Activated CD4-positive, CD25-positive, alpha-beta regulatory T cell treated with anti-CD3 and anti-CD28 coated beads, Interleukin-2, amount 50 U/mL, for 72 hours (primary cell): ENCODE measurements at places on chromosomes 1 and 21.

DNA sequence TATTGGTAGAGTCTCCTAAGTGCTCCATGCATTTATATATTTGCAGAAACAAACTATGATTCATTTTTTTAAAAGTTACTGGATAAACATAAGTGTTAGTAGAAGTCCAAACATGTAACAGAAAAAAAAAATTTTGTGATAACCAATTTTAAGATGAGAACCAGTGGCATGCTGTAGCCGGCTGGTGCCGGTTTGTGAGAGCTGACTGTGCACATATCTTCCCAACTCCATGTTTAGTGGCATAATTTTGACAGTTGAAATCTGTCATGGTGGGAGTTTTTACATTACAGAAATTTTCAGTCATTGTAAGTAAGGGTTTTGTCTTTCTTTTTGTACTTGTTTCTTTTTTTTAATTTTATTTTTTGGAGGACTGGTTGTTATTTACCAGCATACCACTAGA, 141.2 kb downstream of the TTLL7 start:
- DNase-seq = no peak

DNA sequence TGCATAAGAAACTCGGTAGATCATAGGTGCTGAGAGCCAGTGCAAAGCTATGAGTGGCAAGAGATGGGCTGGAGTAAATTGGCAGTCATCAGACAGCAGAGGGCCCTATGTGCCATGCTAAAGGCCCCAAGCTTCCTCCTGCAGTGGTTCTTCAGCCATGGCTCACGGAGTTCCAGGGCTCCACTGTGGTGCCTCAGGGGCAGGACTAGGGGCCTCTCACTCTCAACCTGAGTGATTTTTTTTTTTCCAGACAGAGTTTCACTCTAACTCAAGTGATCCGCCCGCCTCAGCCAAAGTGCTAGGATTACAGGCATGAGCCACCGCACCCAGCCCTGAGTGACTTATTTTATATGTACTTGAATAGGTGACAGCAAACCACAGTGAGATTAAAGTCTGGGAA, 10.4 kb upstream of the GJA8 start:
- DNase-seq = no peak

GRCh38 chr1:34054920-34055319, 110.1 kb downstream of the CSMD2 start:
- DNase-seq = no peak

DNA sequence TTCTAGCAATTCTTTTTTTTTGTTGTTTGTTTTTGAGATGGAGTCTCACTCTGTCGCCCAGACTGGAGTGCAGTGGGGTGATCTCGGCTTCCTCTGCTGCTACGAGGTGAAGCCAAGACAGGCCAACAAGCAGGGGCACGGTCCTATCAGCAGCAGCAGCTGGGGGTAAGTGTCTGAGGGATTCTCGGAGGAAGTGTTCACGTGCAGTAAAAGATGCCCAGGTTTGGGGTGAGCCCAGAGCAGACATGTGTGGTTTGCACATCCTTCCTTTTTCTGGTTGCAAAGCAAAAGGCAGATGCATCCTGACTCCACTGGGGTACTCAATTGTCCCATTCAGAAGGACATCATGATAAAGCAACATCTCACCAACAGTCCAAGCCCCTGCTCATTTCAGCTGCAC, 27.7 kb downstream of the PIGP start:
- DNase-seq = no peak

DNA sequence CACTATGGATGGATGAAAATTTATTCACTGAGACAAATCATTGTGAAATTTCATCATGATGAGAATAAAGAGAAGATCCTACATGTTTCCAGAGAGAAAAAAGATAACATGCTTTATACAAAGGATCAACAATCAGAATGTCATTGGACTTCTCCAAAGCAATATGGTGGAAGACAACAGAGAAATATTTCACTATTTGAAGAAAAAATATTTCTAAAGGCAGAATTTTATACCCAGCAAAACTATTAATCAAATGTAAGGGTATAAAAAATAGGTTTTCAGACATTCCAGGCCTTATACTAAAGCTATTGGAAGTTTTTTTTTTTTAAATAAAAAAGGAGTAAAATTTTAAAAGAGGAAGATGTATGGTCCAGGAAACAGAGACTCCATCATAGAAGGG, 100.6 kb upstream of the OLIG2 start:
- no peak for DNase-seq

DNA sequence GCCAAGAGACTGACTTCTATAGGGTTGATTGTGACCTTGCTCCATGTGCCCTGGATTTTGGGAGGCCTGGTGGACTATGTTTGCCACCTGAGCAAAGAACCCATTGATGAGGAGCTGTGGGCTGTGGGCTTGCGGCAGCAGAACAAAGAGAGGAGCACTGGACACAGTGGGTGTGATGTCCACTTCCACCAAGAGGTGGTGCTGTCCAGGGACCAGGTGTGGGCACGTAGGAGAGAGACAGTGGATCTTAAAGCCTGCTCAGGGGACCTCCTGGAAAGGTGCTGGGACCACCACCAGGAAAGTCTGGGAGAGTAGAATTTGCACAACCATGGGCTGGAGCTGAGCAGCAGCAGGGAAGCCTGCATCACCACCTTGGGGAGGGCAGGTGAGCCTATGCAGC, 106.7 kb upstream of the ETS2 start:
- no peak for DNase-seq

DNA sequence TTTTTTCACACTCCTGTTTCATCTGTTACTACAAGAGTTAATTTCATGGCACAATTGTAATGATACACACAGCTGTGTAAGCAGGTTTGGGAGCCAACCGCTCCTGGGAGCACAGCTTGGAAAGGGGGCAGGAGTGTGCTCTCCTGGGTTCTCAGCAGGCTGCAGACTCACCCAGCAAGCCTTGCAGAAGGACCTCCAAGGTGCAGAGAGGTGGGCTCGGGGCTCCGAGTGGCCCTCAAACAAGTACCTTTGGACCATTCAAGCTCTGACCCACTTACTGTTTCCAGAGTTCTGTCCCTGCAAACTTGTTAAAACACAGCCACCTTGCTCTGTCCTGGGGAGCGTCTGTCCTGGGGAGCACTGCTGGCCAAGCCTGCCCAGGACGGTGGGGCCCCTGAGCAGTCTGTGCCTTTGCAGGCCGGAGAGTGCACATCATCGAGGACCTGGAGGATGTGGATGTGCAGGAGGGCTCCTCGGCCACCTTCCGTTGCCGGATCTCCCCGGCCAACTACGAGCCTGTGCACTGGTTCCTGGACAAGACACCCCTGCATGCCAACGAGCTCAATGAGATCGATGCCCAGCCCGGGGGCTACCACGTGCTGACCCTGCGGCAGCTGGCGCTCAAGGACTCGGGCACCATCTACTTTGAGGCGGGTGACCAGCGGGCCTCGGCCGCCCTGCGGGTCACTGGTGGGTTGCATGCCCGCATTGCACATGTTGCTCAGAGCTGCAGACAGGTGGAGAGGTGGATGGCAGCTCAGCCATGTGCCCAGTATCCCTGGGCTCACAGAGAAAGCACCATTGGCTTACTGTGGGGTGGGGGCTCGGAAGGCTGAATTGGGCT, 78.0 kb downstream of the OBSCN start:
- DNase-seq = no peak

GRCh38 chr1:184036517-184036949, 995 bp downstream of the COLGALT2 start:
- no peak for DNase-seq

- DNase-seq = peak; percentile 39
Observed at GRCh38 chr1:200154069-200154767, 126.7 kb downstream of the NR5A2 start.

DNA sequence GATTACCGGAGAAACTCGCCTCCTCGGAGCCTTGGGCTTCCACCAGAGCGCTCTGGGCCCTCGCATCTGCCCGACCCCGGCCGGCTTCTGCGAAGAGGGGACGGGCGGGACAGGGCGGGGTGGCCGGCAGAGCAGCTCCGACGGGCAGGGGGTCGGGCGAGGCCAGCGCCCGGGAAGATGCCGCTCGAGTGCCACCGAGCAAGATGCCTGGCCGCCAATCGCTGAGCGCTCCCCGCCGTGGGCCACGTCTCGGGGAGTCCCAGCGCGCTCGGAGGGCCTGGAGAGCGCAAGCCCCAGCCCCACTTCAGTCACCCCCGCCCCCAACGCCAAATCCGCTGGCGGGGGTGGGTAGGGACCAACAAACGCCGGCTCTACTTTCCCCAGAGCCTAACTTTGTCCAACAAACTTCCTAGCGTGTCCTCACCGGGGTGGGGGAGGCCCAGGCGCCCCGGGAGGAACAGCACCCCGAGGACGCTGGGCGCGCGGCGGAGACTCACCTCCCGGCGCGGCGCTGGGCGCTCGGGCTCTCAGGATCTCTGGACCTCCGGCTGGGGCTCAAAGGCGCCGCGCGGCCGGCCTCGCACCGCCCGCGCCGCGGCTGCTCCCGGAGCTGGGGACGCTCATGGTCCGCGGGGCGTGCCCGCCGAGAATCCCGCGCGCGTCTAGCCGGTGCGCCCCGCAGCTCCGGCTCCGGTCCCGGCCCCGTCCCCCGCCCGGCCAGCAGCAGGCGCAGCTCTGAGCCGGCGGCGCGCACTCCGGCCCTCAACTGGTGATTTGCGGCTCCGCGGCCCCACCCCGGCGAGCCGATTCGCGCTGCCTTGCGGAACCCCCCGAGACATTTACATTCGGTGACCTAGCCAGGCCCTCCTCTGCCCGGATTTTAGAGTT, at the start of gene BCAR3:
Gene BCAR3, minus strand, starts transcription at position 737 of the 888 bp plus-strand sequence. CDS start 6,907 bp downstream, outside the sequence.
- DNase-seq = no peak

- no peak for DNase-seq
Observed at GRCh38 chr1:39940253-39940652, 14.7 kb upstream of the MFSD2A start.

- DNase-seq = no peak
Observed at GRCh38 chr1:187891993-187892682, 1063.4 kb downstream of the PLA2G4A start.

DNA sequence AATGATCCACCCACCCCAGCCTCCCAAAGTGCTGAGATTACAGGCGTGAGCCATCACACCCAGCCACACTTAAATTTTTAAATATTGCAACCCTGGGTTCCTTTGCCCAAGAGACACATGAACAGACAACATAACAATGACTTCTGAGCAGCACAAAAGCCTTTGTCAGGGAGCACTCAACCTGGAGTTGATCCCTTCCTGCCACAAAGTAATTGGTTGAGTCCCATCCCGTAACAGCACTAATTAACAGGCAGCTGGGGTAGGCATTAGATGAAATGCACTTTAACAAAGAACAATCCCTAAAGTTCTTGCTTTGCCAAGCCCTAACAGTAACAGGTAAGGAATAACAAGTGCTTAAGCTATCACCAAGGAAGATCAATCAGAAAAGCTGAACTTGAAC, 5.9 kb upstream of the BCAR3 start:
- no peak for DNase-seq

DNA sequence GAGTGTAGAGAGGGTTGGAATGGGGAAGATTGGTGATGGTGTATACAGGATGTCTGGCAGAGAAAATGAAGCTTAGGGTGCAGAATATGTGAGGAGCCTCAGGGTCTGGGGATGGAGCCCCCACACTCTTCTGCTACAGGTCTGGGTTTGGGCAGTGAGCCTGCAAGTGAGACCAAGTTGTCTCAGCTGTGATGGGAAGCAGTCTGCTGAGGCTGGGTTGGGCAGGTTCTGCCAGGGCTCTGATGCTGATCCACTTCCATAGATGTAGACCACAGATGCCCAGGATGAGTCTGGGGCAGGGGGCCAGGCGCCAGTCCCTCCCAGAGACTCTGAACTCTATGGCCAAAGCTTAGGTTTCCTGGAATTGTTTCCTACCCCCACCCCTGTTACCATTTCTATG, 516.9 kb downstream of the PTPRU start:
- no peak for DNase-seq

GRCh38 chr1:62271134-62271533, 48.1 kb downstream of the KANK4 start:
- DNase-seq = no peak

DNA sequence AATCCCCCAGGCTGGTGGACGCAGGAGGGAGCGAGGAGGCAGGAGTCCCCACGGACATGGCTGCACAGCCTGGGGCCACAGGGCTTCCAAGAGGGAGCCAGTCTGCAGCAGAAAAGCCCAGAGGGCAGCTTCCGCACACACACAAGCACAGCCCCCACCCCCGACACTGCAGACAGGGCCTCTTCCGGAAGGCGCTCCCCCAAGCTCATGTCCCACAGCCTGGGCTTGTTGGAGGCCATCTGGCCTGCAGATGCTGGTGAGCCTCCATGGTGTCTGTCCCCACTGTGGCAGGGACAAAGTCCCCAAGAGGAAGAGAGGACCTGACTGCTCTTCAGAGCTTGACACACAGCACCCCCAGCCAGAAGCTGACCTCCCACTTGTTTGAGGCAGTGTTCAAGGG, 13.4 kb upstream of the KIAA1614 start:
- DNase-seq = no peak

GRCh38 chr1:177799746-177800145, 170.1 kb downstream of the SEC16B start:
- no peak for DNase-seq

DNA sequence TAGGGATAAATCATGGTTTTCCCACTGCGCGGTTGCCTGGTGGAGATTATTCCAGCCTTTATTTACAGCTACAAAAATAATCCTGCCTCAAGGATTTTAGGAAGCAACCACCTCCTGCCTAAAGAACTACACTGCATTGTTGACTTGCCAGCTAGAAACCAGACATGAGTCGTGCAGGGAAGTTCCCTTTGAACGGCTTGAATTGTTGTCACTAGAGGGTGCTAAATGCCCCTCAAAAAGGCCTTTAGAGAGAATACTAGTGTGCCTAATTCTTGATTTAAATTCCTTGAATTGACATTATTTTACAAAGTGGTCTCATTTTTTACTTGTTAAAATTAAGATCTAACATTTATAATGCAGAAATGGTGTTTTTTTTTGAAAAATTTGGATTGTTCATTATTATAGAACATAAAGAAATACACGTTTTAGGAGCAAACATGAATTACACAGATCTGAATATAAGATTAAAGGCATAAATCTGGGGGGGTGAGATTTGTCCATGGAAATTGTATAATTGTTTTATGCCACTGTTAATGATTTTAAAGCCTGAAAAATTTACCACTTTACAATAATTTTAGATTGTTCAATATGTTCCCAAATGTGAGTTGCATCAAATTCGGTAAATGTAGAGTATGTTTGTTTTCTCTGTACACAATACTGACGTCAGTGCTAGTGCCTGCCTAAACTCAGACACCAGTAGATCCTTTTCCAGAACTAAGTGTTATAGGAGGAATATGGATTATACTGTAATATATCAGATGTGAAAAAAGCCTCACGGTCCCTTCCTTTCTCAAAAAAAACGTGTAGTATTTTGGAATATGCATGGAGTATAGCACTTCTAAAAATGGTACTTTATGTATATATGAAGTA, 7.6 kb upstream of the ERG start:
- DNase-seq = no peak

DNA sequence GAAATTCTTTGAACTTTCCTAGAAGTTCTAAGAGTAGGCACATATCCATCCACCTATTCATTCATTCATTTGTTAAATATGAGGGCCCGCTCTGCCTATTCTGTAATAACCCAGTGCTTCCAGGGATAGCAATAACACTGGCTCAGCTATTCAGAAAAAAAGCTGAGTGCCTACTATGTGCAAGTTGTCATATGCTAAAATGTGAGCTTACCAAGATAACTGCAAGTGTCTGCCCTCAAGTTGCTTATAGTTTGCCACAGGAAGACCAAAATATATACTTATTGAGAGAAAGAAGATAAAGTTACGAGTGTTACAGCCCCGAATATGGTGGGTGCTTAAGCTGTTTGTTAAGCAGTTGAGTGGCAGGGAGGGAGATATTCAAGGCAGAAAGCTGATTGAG, 39.6 kb downstream of the CD55 start:
- DNase-seq = no peak

- no peak for DNase-seq
Observed at GRCh38 chr1:46687921-46688509, 16.4 kb downstream of the TEX38 start.
